H9 (cell line): ENCODE measurements at places on chromosomes 1 and 21.
A peak's percentile ranks its signal among the peaks of the same experiment; 100 is the strongest.

DNA sequence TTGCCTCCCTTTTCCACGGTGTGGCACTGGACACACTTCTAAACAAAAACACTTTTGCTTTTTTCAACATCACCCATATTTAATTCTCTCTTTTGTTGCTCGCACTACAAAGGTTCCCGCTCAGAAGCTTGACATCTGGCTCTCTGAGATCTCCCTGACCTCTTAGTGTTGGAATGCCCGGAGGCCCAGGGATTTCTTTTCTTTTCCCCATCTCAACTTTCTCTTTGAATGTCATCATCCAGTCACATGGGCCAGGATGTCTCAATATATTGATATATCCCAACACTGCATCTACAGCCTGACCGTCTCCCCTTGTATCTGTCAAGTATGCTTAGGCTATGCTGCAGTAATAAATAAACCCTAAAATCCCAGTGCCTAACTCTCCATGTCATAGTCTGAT is 54.3 kb upstream of the DESI2 start:
- DNase-seq: no peak

DNA sequence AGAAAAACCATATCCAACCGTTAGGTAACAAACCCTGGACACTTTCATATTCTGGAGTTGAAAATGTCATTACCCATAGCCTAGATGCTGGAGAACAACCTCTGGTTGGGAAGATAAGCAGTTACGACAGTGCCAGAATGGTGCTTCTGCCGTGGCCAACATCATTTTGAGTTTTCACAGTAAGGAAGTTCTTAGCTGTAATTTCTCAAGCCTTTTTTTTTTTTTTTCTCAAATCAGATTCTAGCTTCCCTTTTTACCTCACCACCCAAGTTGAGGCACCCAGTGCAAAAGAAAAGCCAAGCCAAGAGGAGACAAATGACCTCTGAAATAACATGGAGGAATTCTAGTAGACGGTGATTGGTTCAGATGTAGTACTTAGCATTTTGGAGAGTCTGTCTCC is 21.8 kb downstream of the PPT1 start:
- DNase-seq: no peak

GRCh38 chr1:153985341-153985912 is 712 bp downstream of the RAB13 start:
- peak; percentile 42 for DNase-seq

DNA sequence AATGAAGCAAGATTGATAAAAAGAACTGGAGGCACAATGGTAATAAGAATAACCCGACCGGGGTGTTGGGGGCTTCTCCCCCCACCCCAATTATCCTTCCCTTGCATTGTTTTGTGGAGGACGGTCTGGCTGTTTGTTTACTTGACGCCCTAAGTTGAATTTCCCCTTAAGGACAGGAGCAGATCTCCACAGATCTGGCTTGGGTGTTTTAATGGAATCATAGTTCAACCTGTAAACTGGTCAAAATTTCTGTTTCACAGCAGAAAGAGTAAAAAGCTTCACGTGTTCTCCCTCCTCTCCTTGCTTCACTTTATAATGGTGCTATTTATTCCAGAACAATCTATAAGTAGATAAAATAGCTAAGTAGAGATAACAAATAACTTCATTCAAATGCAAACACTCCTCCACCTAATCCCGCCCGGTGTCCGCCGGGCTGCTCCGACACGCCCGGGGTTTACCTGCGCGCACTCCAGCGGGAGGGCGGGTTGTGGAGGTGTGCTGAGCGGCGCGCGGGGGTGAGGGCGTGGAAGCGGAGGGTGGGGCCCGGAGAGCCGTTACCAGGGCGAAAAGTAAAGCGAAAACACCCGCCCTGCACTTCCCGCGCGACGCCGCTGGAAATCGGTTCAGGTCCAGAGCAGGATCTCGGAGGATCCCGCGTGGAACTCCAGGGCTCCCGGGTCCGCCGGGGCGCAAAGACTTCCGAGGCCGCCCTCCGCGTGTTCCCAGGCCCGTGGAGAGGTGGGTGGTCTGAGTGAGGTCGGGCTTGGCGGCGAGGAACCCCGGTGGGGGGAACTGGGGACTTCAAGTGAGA is 2.0 kb upstream of the ATF3 start:
- DNase-seq: no peak

DNA sequence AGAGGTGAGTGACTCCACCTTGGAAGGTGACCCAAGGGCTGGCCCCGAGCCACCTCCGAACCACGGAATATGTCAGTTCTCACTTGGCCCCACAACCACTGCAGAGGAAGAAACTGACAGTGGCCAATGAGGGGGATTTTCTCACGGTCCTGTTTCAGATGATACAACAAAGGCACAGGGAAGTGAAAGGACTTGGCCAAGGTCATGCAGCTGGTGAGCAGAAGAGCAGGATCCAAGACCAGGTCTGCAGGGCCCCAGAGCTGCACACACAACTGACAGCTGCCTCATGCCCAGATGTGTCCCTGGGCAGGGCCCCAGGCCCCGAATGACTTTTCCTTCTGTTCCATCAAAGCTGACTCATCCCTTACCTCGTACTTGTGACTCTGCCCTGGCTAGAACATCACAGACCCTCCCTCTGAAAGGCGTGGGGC is 25.8 kb upstream of the EVA1B start:
- DNase-seq: no peak

GRCh38 chr1:3790500-3790923 is 5.8 kb downstream of the LRRC47 start:
- DNase-seq: no peak

DNA sequence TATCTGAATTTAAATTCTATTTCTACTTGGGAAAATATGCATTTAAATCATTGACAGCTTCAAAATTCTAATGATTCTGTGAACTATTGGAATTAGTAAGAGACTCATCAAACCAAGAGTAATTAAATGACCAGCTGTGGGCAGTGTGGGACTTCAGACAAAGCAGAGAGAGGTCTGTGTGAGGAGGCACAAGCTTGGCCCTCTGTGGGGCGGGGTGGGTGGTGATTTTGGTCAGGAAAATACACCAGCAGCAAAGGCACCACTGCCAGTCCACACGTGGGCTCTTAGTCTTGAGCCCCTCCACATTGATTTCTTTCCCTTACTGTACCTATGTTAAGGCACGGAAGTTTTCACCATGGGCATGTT is 39.2 kb upstream of the RAB4A start:
- no peak for DNase-seq

GRCh38 chr1:210369425-210369824 is 40.7 kb downstream of the HHAT start:
- DNase-seq: peak; percentile 32

GRCh38 chr1:78441921-78442320 is 48.9 kb upstream of the PTGFR start:
- DNase-seq: no peak
